Heart right ventricle (tissue), 16 donors: ENCODE measurements at places on chromosomes 12 and 14. TPM values are rescaled to one million over a fixed set of nuclear protein-coding genes. Genes with fewer than 3 reads are reported as not detected.

DNA sequence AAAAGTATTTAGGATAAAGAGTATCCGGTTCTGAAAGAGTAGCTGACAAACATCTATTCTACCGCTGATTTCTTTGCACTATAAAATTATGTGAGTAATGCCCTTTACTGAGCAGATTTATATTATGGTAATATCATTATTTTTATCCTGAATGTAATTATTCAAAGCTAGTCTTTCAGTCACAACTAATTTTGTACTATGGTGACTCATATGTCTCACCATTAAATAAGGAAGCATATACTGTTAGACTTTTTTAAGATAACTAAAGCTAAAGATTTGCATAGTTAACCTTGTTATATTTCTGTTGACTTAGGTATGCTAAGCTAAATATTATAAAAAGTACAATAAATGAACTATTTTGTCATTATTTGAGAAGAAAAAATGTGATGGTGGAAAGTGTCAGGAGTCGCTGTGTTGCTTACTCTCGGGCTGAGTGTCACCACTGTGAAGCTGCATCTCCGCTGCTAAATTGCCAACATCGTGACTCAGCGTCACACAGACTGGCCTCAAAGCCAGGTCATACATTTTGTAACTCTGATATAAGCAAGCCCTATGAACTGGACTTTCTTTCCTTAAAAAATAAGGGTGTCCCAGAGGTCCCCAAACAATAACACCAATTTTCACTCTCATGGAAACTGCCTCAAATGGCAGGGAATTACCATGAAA, 69.1 kb upstream of the SSTR1 start:
- DNase-seq, result no peak

- DNase-seq, result no peak
These were observed 59.4 kb upstream of the E2F7 start for GRCh38 chr12:77124767-77125166.

DNA sequence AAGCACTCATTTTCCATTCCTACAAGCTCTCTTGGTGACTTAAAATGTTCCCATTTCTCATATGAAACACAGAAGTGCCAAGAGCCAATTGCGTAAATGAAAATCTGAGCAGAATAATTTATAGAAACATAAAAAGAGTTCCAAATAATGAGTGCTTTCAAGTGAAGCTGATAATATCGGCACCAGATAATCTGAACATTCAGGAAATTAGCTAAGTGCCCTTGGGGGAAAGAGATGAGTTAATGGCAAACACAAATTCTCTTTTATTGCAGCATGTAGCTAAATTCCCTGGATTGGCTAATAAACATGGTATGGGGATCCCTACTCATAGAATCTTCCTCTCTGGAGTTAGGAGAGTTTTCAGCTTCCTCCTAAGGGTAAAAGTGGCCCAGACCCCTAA, 46.7 kb downstream of the DAD1 start:
- no peak for DNase-seq

DNA sequence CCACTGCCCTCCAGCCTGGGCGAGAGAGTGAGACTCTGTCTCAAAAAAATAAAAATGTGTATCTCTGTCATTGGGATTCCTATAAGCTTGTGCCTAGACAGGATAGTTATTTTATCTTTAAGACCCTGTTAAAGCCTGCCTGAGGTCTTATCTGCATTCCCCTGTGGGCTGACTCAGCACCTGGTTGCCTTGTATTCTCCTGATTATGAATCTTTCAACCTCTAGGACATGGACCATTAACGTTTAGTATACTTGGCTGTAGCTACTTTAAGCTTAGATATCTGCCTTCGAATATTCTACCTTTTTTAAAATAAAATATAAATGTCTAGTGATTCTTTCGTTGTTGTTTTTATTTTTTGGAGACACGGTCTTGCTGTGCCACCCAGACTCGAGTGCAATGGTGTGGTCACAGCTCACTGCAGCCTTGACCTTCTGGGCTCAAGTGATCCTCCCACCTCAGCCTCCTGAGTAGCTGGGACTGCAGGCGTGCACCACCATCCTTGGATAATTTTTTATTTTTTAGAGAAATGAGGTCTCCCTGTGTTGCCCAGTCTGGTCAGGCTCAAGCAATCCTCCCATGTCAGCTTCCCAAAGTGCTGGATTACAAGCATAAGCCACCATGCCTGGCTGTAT, 41.3 kb downstream of the RESF1 start:
- DNase-seq, result no peak

DNA sequence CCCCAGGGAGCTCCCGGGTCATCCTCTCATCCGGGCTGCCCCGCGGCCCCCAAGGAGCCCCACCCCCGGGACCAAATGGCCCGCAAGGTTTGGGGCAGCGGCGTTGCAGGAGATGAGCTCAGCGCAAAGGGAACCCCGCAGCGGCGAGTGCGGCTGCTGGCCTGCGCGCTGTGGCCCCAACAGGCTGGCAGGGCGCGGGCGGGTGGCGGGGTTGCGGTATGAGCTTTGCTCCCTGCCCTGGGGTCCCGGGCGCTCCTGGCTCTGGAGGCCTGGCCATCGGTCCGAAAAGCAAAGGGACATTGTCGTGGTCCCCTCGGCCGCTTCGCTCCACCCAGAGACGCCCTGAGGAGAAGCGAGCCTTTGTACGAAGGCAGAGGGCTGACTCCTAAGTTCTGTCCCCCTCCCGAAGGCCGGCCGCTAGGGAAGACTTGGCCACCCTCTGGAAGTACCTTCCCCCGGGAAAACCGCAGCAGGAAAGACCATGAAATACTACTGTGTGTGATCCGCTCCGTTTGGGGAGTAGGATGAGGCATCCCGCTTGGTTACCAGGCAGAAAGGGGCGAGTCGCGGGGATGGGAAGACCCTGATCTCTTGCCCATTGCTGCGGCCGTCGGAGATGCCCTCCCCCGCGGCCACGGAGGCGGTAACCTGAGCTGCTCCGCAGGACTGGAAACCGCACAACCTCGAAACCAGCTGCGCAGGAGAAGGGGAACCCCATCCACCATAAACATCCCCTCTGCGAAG, 620 bp upstream of the NID2 start:
- peak; percentile 47 for DNase-seq

DNA sequence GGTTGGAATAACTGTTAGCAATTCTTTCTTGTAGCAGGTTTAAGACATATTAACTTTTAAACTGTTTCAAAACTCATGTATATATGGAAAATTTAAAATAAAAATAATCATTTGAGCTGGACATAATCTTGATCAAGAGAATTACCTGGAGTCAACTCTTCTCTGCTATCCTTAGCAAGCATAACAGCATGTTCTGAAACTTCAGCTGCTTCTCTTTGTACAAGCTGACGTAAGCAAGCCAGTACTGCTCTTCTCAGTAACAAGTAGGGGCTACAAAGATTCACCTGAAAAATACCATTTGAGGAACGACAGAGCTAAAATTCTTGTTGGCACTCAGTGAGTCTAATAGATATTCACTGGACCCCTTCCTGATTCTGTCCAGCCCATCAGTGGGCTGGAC, 83.0 kb downstream of the HEATR5A start:
- DNase-seq, result no peak

GRCh38 chr12:112852810-112853209, 54.0 kb upstream of the OAS1 start:
- DNase-seq, result no peak

DNA sequence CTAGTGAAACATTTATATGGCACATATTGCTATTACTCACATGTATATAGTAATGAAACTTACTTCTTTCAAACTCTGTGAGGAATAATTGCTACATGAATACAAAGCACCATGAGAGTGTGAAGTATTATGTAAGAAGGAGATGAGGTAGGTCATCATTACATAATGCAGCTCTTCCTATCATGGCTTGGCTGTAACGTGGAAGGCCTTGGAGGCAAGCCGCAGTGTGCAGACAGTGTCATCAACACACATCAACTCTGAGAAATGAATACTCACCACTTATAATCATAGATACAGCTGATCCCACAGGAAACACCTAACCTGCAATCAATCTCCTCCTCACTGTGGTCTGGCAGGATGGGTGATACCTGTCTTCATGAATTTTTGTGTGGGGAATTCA, 49.9 kb upstream of the CCDC91 start:
- no peak for DNase-seq

GRCh38 chr14:97723819-97724218, 926.6 kb downstream of the VRK1 start:
- DNase-seq, result no peak

DNA sequence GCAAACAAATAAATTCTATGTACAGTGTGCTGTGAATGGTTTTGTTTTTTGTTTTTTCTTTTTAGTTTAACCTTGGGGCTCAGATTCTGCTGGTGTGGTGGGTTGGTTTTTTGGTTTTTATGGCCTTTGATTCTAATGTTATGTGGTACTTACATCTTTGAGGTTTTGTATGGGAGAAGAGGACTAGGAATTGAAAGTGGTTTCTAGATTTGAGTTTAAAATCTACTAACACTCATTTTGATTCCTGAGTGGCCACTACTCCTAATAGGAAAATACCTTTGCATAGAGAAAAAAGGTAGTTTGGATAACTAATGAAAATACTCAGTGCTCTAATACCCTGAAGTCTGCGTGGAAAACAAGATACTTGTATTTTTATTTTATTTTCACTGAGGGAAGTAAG, 137.7 kb downstream of the MON2 start:
- no peak for DNase-seq

DNA sequence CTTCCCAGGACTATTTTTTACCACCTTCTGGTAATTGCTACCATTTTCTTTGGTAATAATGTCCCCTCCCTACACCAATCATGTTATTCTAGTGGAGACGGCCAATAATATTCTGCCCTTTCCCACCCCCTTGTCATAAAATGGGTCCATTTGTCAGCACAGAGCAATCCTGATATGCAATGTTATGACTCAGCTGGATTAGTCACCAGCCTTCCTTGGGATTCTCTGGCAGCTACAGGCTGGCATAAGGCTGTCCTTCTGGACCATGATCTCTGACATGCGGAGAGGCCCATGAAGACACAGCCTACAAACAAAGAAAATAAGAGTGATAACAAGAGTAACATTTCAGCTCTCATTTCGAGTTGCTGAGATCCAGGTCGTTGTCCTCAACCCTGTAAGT, 222.0 kb upstream of the CPNE8 start:
- no peak for DNase-seq

DNA sequence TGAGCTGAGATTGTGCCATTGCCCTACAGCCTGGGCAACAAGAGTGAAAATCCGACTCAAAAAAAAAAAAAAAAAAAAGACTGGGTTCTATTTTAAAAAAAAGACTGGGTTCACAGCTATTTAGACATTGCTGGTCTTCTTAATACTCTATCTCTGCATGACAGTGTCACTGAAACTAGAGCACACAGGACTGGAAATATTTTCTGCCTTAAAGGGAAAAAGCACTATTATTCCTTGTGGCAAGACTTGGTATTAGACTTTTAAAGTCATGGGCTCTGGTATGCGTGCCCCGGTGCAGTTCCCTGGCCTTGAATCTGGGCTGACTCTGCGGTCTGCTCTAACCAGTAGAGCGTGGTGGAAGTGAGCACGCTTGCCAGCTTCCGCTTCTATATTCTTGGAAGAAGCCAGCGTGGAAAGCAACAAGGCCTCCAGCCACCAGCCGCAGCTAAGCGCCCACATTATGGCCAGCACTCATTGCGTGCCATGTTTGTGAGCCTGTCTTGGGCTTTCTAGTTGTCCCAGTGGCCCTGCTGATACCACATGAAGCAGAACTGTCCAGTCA, 31.3 kb downstream of the PRKAB1 start:
- no peak for DNase-seq

- no peak for DNase-seq
These were observed 33.4 kb downstream of the DIP2B start for GRCh38 chr12:50538182-50538581.

- no peak for DNase-seq
These were observed 486.3 kb downstream of the SOX5 start for GRCh38 chr12:23463172-23463571.

Gene LYZ
- total RNA-seq, result 15.4 TPM

Gene CLEC4D
- 1.0 TPM for total RNA-seq

Gene RTL1
- total RNA-seq, result not detected

Gene PRR4
- total RNA-seq, result 3.0 TPM
